IMR-90 (cell line): ENCODE measurements at places on chromosomes 6 and 20.

DNA sequence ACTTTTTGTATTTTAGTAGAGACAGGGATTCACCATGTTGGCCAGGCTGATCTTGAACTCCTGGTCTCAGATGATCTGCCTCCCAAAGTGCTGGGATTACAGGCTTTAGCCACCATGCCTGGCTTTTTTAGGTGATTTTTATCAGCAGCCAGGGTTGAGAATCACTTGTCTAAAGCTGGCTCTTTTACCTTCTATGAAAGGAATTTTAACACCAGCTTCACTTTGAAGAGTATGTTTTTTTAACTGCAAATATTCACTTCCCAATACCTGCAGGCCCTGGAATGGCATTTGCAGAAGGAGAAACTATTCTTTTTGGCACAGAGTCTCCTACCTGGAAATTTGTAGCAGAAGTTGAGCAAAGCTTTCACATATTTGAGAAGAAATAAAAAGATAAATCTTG lies 63.6 kb upstream of the NAA20 start:
- H3K27me3 ChIP-seq, result no peaks in the 10 kb centered on the region
- H3K4me3 ChIP-seq, result no peak overlapping the region
- H3K36me3 ChIP-seq, result peaks cover 38% of the 10 kb centered on the region
- no peak for DNase-seq
- no peak overlapping the region for H3K27ac ChIP-seq

GRCh38 chr6:21615504-21615903 lies 22.0 kb downstream of the SOX4 start:
- H3K4me3 ChIP-seq, result no peak overlapping the region
- H3K36me3 ChIP-seq, result no peaks in the 10 kb centered on the region
- H3K27me3 ChIP-seq, result no peaks in the 10 kb centered on the region
- H3K27ac ChIP-seq, result no peak overlapping the region
- peak; percentile 49 for DNase-seq

DNA sequence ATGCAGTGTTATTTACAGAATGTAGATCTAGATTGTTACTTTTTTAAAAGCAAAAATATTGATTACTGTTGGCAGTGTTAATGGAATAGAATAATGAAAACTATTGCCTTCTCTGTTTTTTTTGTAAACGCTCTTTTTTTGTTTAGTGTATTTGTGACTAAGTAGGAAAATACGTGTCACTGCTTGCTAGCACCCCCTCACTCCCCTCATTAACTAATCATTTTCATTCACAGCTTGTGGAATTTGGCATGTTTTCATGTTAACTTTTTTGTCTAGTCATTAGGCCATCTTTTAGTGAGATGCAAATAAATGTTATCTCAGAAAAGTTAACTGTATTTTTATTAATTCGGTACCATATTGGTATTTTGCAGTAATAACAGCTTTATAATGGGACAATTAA lies 29.8 kb downstream of the ADGRG6 start:
- H3K36me3 ChIP-seq, result no peaks in the 10 kb centered on the region
- no peaks in the 10 kb centered on the region for H3K27me3 ChIP-seq
- H3K4me3 ChIP-seq, result no peak overlapping the region
- peaks cover 5% of the 10 kb centered on the region for H3K4me1 ChIP-seq

- no peak for DNase-seq
- no peaks in the 10 kb centered on the region for H3K27me3 ChIP-seq
- H3K36me3 ChIP-seq, result no peaks in the 10 kb centered on the region
- H3K4me3 ChIP-seq, result no peak overlapping the region
- no peaks in the 10 kb centered on the region for H3K4me1 ChIP-seq
These were observed 13.3 kb downstream of the RALGAPA2 start for GRCh38 chr20:20699144-20699543.

- DNase-seq, result no peak
- H3K4me3 ChIP-seq, result no peak overlapping the region
- H3K27me3 ChIP-seq, result no peaks in the 10 kb centered on the region
- no peaks in the 10 kb centered on the region for H3K4me1 ChIP-seq
- no peak overlapping the region for H3K27ac ChIP-seq
These were observed 23.8 kb upstream of the DUSP22 start for GRCh38 chr6:268394-268935.

- no peaks in the 10 kb centered on the region for H3K36me3 ChIP-seq
- no peak overlapping the region for H3K27ac ChIP-seq
- no peaks in the 10 kb centered on the region; the same call in 1 of the 2 replicates for H3K4me1 ChIP-seq
- H3K4me3 ChIP-seq, result no peak overlapping the region
These were observed 143.9 kb upstream of the NOX3 start for GRCh38 chr6:155599561-155599960.

- no peaks in the 10 kb centered on the region for H3K4me1 ChIP-seq
- no peak overlapping the region for H3K27ac ChIP-seq
- H3K27me3 ChIP-seq, result no peaks in the 10 kb centered on the region
- peaks cover 48% of the 10 kb centered on the region for H3K36me3 ChIP-seq
These were observed 20.4 kb downstream of the GGT7 start for GRCh38 chr20:34852298-34852697.

DNA sequence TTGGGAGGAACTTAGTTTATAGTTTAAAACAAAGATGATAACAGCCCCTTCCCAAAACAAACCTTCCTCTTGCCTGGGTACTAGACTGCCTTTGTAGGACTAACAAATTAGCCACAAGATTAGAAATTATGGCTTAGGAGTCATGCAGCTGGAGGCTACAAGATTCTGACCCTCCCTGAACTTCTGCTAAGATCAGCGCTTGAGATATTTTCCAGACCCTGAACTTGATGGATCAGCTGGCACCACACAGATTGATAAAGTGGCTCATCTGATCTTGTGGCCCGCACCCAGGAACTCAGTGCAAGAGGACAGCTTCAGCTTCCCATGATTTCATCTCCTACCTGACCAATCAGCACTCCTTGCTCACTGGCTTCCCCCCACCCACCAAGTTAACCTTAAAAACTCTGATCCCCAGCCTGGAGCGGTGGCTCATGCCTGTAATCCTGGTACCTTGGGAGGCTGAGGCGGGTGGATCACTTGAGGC lies 5.9 kb upstream of the SERINC3 start:
- peaks cover 4% of the 10 kb centered on the region for H3K4me1 ChIP-seq
- H3K27me3 ChIP-seq, result no peaks in the 10 kb centered on the region
- DNase-seq, result no peak

DNA sequence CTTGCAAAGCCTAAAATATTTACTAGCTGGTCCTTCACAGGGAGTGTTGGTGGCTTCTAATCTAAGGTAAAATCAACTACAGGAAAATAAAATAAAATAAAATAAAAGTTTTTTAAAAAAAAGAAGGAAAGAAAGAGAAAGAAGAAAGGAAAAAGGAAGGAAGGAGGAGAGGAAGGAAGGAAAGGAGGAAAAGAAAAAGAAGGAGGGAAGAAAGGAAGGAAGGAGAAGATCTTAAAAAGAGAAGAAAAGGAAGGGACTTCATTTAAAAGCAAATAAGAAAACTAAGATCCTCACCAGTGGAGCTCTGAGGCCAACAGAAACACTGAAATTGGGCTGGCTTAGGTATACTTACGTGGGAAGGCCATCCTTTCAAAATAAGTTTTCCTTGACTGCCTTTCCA lies 178.4 kb downstream of the TSHZ2 start:
- no peaks in the 10 kb centered on the region for H3K4me1 ChIP-seq
- H3K27me3 ChIP-seq, result no peaks in the 10 kb centered on the region
- H3K27ac ChIP-seq, result no peak overlapping the region
- no peak for DNase-seq
- H3K4me3 ChIP-seq, result no peak overlapping the region
- no peaks in the 10 kb centered on the region for H3K36me3 ChIP-seq
